Activated CD4-positive, alpha-beta T cell treated with anti-CD3 and anti-CD28 coated beads, Interleukin-2, amount 50 U/mL, for 16 hours (primary cell): ENCODE measurements at places on chromosomes 1 and 21.

DNA sequence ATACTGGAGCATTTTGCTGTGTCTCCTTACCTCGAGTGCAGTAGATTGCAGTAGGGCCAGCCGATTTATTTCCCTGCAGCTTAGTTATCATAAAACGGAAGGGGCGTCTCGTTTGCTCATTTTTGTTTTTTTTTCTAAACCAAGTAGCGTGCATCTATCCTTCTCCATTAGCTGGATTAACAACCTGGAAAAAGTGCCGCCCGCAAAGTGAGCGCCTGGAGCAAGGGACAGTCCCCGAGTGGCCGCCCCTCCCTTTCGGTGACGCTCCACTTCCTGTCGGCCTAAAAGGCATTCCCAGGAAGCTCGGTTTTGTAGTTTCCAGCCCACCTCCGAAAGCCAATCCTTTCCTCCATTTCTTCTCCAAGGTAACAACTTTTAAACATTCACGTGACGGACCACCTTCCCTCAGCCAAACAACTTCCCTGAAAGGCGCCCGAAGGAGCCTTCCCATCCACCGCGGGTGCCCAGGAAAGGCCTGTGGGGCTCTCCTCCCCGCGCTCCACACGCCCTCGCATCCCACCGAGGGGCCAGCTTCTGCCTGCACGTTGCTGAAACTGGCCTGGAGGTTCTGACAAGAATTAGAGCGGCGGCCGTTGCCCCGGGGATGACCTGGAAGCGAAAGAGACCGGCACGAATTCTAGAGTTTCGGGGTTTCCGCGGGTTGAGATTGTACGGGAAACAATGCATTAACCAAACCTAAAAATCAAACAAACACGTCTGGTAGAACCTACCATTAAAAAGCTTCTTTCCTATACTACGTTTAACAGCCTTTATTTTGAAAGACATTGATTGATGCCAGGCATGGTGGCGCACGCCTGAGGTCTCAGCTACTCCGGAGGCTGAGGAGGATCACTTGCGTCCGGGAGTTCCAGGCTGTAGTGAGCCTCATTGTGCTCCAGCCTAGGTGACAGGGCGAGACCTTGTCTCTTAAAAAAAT is at the start of gene EXTL2:
Gene EXTL2, minus strand, starts transcription at position 240 of the 937 bp plus-strand sequence. CDS start 6,085 bp downstream, outside the sequence.
- DNase-seq = peak; percentile 64

GRCh38 chr21:44359396-44359795 is 6.0 kb downstream of the TRPM2 start:
- DNase-seq = no peak

DNA sequence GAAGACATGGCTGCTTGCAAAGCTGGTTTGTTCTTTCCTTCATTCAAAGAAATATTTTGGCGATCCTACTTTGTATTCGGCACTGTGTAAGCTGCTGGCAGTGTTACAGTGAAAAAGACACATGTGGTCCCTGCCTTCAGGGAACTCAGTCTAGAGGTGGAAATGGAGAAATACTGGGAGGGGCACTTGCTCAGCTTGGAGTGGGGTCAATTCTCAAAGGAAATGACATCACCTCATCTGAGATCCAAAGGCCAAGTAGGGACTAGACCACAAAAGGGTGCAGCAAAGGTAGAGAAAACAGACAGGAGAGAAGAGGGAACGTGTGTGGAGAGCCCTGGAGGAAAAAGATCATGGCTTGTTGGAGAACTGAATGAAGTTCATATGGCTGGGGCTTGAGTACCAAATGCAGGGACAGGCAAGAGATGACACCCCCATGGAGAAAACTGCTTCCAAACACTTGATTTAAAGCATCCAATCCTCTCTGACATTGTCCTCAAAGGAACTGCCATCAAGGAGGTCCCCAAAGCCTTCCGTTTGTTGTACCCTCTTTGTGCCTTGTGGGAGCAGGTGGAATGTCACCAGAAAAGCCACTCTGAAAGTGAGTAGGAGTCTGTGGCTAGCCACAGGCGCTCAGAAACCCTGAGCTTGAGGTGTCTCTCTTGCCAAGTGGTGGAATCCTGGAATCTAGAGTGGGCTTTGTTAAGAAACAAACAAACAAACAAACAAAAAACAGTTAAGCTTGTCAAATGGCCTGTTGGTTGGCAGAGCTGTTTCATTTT is 48.3 kb upstream of the TDRD10 start:
- no peak for DNase-seq

- DNase-seq = peak; percentile 19
These were observed 29.5 kb downstream of the HLX start for GRCh38 chr1:220908757-220909156.

GRCh38 chr1:101200513-101200912 is 36.3 kb upstream of the S1PR1 start:
- no peak for DNase-seq

DNA sequence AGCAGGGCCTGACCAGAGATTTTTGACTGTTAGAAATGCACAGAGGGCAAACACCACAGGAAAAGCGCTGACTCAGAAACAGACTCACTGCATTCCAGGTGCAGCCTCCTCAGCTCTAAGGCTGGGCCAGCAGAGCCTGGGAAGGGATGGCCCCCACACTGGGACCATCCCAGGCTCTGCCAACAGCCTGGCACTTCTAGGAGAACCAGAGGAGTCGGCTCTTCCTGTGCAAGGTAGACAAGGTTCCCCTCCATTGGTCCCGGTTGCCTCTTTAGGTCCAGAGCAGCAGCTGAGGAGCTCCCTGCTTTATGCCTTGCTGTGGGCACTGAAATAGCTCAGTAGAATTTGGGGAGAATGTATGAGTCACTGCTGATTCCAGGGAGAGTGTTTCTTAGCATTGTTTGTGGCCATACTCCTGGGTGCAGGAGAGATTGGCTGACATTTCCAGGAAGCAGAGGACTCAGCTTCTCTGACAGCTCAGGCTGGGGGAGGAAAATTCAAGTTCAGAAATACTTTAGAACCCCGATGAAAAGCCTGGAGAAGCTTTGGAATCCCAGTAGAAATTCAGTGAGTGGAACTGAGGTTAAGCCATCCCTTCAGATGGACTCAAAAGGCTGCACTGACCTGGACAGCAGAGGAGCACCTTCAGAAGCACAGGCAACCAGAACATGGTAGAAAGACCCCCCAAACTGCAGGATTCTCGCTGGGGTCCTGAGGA is 19.7 kb downstream of the PRAMEF1 start:
- no peak for DNase-seq

DNA sequence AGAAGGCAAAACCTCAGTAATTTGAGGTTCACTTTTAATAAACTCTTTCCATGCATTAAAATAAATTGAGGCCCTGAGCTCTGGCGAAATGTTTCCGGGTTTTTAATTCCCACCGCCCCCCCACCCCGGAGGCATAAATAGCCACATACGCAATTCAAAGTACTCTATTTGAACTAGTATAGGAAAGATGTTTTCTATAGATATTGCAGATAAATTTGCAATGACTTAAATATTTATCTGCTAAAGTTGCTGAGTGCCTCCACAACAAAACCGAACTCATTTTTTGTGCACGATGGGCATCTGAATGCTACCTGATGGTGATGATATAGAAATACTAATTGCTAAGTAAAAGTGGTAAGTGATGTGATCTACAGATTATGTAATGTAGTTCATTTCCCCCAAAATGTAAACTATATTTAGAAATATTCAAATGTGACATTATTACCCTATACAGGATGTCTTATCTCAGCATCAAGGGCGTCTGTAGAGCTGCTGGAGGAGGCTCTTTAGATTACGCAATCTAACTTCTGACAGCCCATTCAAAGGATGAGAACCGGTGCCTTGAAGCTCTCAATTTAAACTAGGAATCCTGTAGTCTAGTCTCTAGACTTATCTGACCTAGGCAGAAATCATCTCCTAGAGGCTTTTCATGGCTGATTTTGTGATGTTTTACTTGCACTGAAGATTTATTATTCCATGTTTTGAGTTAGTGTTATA is 8.5 kb downstream of the IRF2BP2 start:
- peak; percentile 70 for DNase-seq

DNA sequence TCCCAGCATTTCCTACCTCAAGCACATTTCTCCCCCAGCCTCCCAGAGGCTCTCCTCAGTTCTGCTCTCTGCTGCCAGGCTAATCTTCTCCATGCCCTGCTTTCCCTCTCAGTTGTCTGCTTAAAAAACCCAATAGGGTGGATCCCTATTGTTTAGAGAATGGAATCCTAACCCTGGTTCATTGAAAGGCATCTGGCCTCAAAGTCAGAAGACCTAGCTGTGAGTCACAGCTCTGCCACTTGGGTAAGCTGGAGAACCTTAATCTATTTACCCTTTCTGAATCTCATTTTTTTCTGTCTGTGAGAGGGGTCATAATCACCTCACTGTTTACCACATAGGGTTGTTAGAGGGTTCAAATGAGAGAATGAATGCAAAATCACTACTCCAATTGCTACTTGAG is 12.5 kb upstream of the MYOC start:
- DNase-seq = no peak

- peak; percentile 57 for DNase-seq
These were observed 8.8 kb upstream of the GUCA2A start for GRCh38 chr1:42173155-42173933.

- DNase-seq = no peak
These were observed 749 bp upstream of the PEX11B start for GRCh38 chr1:145918992-145919939.

GRCh38 chr1:161092621-161093028 is 3.3 kb upstream of the NECTIN4 start:
- peak; percentile 47 for DNase-seq

DNA sequence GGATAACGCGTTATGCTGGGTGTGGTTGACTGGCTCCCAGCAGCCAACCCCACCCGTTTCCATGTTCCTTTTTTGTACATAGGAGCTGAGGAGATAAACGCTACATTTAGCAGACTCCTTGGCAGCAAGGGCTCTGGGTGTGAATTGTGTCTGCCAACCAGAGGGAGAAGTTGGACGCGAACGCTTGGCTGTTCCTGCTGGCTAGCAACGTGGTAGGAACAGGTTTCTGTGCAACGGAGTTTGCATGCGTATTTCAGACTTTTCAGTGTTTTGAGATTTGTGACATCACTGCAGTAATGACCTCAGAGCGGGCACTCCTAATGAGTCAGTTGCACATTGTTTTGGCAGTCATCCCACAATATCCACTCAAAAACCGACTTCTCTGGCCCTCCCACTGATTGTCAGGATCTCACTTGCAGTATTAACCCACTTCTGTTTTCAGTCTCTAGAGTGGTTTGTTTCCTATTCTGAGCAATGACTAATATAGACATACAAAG is 98.7 kb upstream of the RGS1 start:
- DNase-seq = peak; percentile 59

- no peak for DNase-seq
These were observed 116.3 kb downstream of the ZSCAN20 start for GRCh38 chr1:33588726-33589125.

- DNase-seq = no peak
These were observed 25.2 kb upstream of the DYRK1A start for GRCh38 chr21:37341254-37341960.

GRCh38 chr21:45817345-45817744 is 164.2 kb upstream of the COL6A1 start:
- DNase-seq = no peak

- no peak for DNase-seq
These were observed 372.0 kb downstream of the RPS6KC1 start for GRCh38 chr1:213423041-213423440.

GRCh38 chr1:198633675-198634121 is 5.1 kb upstream of the PTPRC start:
- DNase-seq = no peak

- DNase-seq = no peak
These were observed 30.8 kb upstream of the GLIS1 start for GRCh38 chr1:53769780-53770179.

- no peak for DNase-seq
These were observed 605 bp upstream of the RABGGTB start for GRCh38 chr1:75785320-75785982.

GRCh38 chr1:59272507-59272906 is 24.4 kb upstream of the FGGY start:
- peak; percentile 11 for DNase-seq

GRCh38 chr1:19704247-19705113 is 39.8 kb downstream of the HTR6 start:
- peak; percentile 57 for DNase-seq

- no peak for DNase-seq
These were observed 835.0 kb upstream of the NCAM2 start for GRCh38 chr21:20163167-20163566.

DNA sequence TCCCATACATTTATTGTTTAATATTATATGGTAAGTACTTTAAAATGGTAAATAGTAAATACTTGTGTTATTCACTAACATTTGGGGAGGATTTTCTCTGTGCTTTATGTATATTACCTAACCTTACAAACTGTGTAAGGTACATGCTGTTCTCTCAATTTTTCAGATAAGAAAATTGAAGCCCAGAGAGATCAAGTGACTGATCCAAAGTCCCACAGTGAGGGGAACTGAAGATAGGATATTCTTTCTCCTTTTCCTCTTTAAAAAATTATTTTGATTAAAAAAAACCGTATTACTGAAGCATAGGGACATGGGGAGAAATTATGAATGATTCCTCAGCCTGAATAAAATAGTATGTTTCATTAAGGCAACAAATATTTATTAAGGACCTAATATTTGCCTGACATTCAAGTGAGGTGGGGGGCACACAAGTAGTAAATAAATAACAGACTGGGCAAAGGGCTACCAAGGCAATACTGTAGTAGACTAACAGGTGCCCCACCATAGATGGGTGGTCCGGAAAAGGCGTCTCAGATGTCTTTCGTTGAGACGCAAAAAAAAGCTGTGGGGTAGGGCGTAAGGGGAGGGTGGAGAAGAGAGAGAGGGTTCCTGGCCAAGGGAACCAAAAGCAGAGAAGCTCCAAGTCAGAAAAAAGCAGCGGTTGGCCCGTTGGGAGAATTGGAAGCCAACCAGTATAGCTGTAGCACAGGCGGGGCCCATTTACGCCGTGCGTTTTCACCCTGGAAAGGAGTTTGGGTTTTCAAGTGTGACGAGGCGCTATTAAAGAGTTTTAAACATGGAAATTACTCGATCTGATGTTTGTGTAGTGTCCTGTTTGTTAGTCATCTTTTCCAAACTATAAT is 944 bp upstream of the AGO3 start:
- DNase-seq = peak; percentile 32

DNA sequence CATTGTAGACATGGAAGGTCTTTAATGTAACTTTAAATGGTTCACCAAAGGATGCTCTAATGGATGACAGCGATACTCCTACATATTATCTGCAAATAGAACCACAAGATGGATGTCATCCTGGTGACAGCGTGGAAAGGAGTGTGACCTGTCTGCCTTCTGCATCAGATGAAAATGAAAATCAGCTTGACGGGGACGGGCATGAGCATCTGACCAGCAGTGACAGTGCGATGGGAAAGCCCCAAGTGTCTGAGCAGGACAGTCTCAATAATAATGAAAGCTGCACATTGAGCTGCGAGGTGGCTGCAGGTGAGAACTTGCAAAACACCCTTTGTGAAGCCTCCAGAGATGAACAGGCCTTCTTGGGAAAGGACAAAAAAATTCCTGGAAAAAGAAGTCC is 25.2 kb downstream of the CNST start:
- DNase-seq = peak; percentile 55

- no peak for DNase-seq
These were observed 2.7 kb upstream of the SDHB start for GRCh38 chr1:17056551-17056950.

- no peak for DNase-seq
These were observed 52.5 kb upstream of the ZNF648 start for GRCh38 chr1:182113879-182114626.
